ENCODE measurements at places on chromosomes 13 and 19.

DNA sequence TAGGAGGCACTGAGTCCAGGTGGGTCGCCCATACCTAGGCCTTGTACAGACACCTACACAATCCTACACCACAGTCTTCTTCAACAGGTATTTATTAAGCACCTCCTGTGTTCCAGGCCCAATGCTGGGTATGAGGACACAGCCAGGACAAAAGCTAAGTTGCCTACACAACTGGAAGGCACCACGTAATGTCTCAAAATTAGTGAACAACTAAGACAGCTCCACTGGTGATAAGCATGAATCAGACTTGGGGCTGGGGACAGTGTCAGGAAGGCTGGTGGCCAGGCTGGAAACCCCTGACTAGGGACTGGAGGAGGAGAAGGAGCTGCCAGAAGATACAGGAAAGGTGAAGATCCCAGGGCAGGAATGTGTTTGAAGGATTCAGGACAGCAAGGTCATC, 2.4 kb downstream of the SMIM24 start:
- no peak for DNase-seq

GRCh38 chr13:102117175-102117831, 284.5 kb downstream of the FGF14 start:
- DNase-seq, result no peak

DNA sequence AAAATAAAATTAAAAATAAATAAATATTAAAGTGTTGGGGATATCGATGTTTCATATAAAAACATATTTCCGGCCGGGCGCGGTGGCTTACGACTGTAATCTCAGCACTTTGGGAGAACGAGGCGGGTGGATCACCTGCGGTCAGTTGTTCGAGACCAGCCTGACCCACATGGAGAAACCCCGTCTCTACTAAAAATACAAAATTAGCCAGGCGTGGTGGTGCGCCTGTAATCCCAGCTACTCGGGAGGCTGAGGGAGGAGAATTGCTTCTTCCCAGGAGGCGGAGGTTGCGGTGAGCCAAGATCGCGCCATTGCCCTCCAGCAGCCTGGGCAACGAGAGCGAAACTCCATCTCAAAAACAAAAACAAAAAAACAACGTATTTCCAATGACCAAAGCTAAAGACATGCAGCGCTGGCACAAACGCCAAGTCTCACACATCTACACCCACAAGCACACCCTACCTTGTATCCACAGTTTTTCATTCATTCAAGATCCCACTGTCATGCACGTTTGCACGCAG, 907 bp downstream of the ZNF569 start:
- no peak for DNase-seq

GRCh38 chr13:20715330-20715712, 11.8 kb downstream of the IL17D start:
- no peak for DNase-seq

- DNase-seq, result no peak
These were observed 500.9 kb upstream of the HTR2A start for GRCh38 chr13:47397739-47398138.

DNA sequence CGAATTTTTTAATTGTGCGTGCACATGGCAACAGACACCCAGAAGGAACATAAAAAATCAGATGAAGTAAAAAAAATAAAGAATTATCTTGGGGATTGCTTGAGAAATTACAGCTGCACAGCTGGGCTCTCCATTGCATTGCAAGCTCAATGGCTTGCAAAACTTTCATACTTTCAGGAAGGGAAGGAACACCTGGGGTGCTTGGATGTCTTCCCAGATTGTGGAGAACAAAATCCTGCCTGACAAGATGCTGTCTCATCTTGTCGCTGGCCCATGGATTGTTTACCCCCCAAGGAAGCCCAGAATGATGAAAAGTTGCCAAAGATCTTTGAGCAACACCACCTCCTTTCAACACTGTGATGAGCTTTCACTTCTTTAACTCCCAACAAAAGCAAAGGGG, 11.0 kb upstream of the CASP14 start:
- no peak for DNase-seq

- DNase-seq, result peak; percentile 69
These were observed 535 bp downstream of the BSG start for GRCh38 chr19:572743-573518.

- DNase-seq, result peak; percentile 39
These were observed 121.1 kb upstream of the MYO16 start for GRCh38 chr13:108508263-108508662.

DNA sequence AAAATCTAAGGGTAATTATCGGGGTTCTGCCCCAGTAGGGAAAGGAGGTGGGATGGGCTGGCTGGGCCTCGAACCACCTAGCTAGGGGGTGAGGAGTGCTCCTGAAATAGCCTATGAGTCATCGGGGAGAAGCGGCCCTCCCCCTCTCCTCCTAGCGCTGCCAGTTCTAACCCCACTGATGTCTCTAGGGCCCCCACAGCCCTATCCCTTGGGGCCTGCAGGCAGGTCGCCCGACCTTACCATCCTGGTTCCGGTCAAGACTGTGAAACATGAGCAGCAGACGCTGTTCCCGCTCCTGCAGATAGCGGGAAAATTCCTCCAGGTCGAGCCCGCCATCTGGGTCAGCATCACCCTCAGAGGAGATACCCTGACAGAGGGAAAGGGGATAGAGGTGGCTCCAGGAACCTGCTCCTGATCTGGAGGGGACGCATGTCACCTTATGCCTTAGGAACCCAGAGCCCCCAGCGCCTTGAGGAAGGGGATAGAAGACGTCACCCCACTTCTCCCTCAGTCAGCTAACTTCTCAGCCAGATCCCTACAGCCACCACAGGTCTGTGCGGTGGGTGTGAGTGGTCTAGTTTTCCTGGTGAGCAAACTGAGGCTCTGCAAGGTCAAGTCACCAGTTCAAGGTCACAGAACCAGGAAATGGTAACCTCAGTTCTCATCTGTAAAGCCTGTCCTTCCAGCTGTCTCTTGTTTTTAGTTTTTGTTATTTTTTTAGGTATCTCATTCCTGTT, 1.5 kb downstream of the SLC25A23 start:
- no peak for DNase-seq

GRCh38 chr13:98595134-98595533, 18.2 kb upstream of the STK24 start:
- no peak for DNase-seq

DNA sequence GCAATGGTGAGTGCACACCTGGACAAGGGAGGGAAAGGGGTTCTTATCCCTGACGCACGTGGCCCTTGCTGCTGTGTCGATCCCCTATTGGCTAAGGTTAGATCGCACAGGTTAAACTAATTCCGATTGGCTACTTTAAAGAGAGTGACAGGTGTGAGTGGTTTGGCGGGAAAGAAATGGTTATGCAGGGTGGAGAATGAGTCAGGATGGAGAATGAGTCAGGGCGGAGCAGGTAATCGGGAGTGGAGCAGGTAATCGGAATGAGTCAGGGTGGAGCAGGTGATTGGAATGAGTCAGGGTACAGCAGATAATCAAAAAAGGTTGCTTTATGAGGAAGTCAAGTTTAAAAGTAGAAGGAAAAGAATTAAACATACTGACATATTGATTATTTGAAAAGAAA, 24.4 kb upstream of the SIAH3 start:
- no peak for DNase-seq

DNA sequence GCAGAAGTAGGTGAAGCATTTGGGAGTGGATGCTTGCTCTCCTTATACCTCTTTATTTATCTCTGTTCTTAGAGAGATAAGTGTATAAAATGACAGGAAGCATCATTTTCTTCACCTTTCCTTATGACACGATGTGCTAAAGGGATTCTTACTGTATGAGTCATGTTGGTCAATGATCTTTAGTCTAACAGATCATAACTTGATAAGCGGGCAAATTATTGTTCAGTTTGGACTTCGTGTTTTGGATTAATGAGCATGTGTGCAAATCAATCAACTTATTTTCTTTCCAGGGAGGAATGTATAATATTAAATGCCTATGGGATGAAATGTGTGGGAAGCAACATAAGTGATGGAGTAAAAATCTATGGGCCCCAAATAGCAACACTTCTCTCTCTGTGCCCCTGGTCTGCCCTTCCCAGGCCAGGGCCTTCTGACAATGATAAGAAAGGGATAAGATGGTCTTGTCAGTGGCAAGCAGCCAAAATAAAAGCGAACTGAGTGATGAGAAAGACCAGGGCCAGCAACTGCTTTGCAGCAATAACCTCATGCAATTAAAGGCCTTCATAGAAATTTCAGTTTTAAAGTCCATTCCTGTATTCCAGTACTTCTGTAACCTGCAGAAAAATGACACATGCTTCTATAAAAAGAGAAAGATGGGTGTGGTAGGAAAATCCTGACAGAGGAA, 61.4 kb downstream of the SLC10A2 start:
- no peak for DNase-seq

GRCh38 chr19:53912653-53913052, 3.6 kb downstream of the CACNG7 start:
- peak; percentile 62 for DNase-seq

GRCh38 chr19:21838646-21839045, 2.7 kb upstream of the ZNF43 start:
- no peak for DNase-seq

DNA sequence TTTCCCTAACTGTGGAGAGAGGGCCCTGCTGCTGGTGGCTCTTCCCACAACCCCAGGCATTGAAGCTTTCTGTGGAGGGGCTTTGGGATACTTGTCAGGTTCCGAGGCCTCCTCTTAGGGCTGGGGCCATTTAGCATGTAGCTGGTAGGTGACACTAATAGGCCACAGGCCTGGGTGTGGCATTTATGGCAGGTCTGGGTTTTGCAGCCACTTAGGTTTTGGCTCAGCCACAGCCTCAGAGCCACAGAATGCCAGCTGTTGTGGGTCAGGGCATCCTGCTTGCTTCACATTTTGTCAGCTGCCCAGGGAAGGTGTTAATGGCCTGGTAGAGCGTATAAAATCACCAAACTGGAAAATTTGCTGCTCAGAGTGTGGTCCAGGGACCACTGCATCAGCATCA, 15.7 kb downstream of the FAM124A start:
- DNase-seq, result no peak

- no peak for DNase-seq
These were observed 33.8 kb upstream of the MYO16 start for GRCh38 chr13:108595436-108596274.

- peak; percentile 62 for DNase-seq
These were observed 799.1 kb downstream of the DIAPH3 start for GRCh38 chr13:59364641-59365085.

DNA sequence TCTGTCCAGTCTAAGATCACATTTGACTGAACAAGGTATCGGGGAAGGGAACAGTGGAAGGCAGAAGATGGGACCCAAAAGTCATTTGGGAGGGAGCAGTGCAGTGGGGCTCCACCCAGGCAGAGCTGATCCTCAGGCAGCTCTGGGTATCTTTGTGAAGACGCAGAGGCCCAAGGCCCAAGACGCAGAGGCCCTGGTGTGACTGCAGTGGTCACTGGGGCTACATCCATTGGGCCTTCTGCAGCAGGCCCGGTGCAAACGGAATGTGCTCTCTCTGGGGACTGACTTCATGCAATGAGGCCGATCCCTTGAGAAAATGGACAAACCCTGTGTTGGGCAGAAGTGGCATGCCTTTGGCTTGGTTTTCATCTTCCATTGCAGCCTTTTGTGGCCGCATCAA, 463.4 kb upstream of the ZNF507 start:
- DNase-seq, result no peak

GRCh38 chr13:61316647-61317046, 99.0 kb downstream of the PCDH20 start:
- no peak for DNase-seq

DNA sequence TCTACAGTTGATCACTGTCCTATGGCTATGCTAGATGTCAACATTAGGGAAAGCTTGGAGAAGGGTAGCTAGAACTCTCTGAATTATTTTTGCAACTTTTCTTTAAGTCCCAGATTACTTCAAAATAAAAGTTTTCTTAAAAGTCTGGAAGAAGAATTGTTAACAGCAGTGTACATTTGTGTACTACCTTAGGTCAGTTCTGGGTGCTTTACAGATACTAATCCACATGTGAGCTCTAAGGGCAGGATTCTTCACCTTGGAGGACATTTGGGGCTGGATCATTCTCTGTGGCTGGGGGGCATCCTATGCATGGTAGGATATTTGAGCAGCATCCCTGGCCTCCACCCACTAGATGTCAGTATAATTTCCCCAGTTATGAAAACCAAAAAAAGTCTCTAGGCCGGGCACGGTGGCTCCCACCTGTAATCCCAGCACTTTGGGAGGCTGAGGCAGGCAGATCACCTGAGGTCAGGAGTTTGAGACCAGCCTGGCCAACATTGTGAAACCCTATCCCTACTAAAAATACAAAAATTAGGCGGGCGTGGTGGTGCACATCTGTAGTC, 2.8 kb downstream of the BRME1 start:
- peak; percentile 59 for DNase-seq

DNA sequence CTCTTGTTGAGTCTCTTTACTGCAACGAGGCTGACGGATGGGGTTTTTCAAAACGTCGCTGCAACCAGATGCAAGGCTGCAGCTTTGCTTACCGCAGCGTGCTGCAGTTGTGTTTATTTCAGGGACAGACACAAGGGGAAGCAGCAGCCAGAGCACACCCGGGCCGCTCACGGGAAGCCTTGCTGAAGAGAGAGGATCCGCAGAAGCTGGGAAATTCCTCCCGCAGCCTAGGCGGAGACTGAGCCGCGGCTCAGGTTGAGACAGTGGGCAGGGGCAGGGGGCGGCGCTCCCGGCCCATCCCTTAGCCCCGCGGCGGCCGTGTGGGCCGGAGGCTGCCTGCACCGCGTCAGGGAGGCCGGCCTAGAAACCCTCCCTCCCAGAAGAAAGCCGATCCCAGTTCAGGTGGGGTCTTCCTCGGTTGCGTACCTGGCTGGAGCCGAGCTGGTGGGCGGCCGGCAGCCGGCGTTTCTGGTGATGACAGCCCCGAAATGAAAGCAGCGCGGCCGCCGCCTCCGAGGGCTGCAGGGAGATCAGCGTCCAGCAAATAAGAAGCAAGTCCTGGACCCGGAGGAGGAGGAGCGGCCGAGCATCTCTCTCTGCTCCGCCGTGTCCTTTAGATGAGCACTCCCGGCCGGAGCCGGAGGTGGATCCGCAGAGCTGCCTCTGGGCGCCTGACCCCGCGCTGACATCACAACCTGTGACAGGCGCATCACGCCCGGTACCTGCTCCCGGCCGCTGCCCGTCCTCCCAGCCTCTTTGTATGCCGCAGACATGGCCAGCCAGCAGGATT, at the start of gene FRY:
FRY (plus strand) TSS at position 750 of the 790 bp plus-strand sequence; CDS start at position 772, 22 bp downstream.
- peak; percentile 81 for DNase-seq

GRCh38 chr19:17036640-17037039, 10.0 kb upstream of the CPAMD8 start:
- DNase-seq, result no peak

- DNase-seq, result no peak
These were observed 69.0 kb upstream of the C1QTNF9B start for GRCh38 chr13:23966221-23966690.

- no peak for DNase-seq
These were observed 11.5 kb downstream of the FAM187B start for GRCh38 chr19:35216833-35217648.
